ENCODE measurements at places on chromosomes 12 and 14.

DNA sequence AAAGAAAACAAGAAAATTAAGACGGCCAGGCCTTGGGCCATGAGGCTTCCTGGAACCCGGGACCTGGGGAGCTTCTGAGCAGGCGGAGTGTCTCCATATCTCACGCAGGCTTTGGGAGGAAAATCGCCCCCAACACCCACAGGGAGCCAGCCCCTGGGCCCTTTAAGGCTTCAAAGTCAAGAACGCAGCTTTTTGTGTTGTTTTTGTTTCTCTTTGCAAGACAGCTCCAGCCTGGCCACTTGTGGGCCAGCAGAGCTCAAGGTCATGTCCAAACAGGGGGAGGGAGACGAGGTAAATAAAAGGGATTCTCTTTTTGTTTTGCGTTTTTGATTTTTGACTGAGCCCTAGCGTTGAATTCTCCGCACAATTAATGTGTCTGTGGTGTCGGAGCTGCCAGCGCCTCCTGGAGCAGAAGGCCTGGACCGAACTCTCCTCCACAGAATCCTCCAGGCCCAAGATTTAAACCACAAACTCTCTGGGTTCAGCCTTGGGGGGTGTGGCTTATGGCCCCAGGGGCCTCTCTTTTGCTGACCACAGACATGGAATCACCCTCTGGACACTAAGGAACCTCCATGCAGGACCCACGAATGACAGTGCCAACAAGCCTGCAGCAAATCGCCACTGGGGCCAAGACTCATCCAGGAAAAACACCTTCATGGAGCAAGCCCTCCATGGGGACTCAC is 8.2 kb downstream of the SCARB1 start:
- DNase-seq, result no peak

DNA sequence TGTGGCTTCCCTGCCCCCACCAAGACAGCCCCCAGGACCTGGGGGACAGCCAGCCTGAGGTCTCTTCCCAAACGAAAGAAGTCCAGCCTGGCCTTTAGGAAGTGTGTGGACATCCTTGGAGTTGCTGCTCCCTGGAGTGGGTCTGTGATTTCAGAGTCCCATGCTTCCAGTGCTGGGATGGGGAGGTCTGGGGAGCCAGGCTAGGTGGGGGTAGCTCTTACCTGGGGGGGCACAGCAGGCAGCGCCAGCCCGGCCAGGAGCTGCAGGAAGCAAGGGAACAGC is 509 bp downstream of the PGF start:
- no peak for DNase-seq

- DNase-seq, result no peak
These were observed 429.4 kb downstream of the DIO2 start for GRCh38 chr14:79781882-79782281.

DNA sequence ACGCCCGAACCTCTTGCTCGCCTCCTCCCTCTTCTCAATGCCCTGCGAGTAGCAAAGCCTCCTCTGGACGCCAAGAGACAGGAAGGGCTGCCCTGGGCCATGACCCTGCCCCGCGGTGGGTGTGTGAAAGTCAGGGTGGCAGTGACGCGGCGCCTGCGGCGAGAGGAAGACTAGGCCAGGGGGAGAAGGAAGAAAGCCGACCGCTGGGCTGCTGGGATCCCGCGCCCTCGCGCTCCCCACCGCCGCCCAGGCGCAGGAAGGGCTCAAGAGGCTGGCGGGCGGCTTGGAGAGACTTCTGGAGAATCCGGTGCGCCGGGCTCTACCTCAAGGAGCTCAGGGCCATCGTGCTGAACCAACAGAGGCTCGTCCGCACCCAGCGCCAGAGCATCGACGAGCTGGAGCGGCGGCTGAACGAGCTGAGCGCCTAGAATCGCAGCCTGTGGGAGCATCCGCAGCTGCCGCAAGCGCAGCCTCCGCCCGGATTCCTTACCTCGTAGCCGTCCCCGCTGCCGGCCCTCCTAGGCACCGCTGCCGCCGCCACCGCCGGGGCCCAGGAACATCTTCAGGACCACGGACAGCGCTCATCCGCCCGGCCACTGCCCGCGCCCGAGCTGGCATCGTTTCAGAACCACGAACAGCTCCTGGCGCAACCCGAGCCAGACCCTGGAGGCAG is 105.0 kb upstream of the PRB2 start:
- no peak for DNase-seq

- no peak for DNase-seq
These were observed 33.7 kb downstream of the CKB start for GRCh38 chr14:103488960-103489359.

DNA sequence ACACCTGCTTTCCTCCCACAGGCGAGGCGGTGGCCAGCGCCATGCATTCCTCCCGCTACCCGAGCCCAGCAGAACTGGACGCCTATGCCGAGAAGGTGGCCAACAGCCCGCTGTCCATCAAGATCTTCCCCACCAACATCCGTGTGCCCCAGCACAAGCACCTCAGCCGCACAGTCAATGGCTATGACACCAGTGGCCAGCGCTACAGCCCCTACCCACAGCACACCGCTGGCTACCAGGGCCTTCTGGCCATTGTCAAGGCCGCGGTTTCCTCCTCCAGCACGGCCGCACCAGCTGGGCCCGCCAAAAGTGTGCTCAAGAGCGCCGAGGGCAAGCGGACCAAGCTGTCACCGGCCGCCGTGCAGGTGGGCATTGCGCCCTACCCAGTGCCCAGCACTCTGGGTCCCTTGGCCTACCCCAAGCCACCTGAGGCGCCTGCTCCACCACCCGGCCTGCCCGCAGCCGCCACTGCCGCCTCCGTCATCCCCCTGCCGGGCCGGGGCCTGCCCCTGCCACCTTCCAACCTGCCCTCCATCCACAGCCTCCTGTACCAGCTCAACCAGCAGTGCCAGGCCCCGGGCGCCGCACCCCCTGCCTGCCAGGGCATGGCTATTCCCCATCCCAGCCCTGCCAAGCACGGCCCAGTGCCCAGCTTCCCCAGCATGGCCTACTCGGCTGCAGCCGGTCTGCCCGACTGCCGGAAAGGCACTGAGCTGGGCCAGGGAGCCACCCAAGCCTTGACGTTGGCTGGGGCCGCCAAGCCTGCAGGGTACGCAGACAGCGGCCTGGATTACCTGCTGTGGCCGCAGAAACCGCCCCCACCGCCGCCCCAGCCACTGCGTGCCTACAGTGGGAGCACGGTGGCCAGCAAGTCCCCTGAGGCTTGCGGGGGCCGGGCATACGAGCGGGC is 54.6 kb downstream of the FAM222A start:
- DNase-seq, result no peak

DNA sequence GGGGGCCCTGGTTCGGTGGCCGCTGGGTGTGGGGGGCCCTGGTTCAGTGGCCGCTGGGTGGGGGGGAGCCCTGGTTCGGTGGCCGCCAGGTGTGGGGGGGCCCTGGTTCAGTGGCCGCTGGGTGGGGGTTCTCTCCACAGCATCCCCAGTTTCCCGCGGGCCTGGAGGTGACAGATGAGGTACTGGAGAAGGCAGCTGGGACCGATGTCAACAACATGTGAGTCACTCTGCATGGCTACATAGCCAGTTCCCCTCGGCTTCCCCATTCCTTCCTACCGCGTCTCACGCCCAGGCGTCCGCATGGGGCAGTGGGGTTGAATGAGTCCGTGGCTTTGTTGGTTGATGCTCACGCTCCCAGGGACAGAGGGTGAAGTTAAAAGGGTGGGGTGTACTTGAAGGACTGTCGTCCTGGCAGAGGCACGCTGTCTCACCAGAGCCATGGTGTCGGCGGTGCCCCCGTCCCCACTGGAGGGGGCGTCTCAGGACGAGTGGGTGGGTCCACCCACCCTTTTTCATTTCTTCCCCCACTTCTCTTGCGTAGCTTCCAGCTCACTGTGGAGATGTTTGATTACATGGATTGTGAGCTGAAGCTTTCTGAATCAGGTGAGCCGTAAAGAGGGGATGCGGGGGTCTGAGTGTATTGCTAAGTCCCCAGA is 15.6 kb downstream of the HIP1R start:
- DNase-seq, result no peak

GRCh38 chr12:19620222-19620621 is 180.9 kb downstream of the AEBP2 start:
- DNase-seq, result no peak

- DNase-seq, result no peak
These were observed 28.9 kb upstream of the LTA4H start for GRCh38 chr12:96064271-96064670.

DNA sequence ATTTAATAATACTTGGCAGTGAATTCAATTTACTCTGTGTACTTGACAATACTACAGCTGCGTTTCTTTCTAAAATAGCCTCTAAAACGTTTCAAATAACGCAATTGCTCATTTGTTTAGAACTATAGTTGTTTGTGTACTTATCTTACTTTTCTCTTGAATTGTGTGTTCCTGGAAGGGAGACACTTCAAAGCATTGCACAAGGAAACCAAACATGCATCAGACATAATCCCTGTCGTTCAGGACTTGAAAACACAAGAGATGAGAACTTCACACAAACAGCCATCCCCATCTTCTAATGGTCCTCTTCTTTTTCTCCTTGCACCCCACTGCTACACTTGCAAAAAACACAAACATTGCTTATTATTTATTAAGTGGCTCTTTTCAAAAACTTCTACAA is 38.5 kb downstream of the PTGER2 start:
- DNase-seq, result no peak

DNA sequence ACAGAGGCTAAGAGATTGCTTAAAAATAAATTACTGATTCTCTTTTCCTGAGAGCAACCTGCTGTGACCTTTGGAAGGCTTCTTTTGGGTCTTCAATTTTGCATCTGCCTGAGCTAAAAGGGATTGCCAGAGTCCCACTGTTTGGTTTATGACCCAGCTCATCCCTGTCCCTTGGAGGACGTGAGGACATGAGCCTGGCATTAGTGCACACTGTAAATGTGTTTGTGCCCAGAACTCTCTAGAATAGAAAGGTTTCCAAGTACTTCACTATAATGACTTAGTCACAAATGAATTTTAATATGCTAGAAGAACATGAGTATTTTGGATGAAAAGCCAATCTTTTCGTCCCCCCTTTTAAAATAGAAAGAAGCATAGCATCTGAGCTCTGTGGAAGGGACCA is 47.1 kb upstream of the CDKN3 start:
- DNase-seq, result no peak

DNA sequence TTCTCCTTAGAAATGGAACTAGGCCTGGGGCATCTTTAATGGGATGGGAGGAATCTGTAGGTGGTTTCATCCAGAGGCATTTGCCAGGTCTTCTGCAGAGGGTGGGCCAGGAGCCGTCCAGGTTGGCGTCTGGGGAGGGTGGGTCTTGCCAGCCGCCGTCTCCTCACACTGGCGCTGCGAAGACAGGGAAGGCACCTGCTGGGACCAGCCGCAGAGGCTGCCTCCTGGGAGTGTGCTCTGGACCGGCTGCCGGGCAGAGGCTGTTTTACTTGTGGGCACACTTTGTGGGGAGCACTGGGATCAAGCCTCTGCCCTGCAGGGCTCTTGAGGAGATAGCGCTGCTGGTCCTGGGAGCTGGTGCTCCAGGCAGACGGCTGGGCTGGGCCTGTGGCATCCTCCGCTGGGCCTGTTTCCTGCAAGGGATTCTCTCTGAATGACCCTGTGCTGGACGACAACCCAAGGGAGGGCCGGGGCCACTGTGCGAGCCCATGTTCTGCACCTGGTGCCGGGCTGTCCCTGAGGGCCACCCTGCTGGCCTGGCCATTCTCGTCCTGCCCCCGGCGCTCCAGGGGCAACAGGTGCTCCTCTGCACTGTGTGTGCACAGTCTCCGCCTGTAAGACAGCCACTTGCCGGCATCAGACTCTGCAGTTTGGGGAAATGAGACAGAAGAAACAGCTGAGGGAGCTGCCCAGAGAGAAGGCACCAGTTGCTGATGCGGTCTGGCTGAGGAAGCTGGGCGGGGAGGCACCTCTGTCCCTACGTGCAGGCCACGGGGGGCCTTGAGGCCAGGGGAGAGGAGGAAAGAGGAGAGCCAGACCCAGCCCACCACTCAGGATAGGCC is 10.0 kb upstream of the TEX22 start:
- no peak for DNase-seq

GRCh38 chr12:83471341-83471740 is 784.6 kb downstream of the TMTC2 start:
- no peak for DNase-seq

DNA sequence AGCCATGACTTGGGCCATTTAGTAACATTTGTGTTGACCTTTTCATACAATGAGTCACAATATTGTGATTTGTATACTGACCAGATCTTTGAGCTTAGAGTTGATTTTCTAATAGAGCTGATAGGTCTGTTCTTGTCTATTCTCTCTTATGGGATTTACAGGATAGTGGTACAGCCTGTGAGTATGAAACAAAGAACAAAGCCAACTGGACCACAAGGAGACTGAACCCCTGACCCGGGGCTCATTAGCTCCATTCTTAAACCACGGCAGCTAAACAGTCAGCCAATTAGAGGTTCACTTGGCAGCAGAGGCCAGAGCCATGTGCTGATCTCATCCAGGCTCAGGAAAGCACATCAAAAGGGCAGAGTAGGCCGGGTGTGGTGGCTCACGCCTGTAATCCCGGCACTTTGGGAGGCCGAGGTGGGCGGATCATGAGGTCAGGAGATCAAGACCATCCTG is 59.1 kb upstream of the GNPNAT1 start:
- DNase-seq, result no peak

- no peak for DNase-seq
These were observed 5.9 kb downstream of the C12orf71 start for GRCh38 chr12:27076468-27076867.

DNA sequence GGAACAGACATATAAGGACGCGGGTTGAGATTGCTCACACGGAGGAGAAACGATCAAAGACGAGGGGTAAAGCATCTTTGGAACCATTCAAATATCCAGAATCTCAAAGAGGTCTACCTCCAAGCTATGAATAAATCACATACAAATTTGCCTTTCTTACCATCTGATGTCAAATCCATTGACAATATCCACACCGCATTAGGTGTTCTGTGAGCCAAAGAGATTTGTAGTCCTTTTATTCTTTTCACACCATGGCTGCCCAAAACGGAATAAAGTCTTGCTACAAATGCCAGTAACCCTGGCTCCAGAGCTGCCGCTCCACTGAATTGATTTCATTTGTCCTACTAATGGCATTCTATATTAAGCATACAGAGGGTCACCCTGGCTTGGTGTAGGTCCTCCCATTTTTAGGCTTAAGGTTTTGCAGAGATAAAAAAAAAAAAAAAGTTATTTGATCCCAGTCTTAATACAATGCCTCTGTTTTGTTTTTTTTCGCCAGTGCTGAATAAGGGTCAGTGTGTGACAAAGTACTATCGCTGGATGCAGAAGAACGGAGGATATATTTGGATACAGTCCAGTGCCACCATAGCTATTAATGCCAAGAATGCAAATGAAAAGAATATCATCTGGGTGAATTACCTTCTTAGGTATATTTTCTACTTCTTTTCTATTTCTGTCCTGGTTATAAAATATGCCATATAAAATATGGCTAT is 157.3 kb downstream of the EGLN3 start:
- DNase-seq, result no peak

- DNase-seq, result no peak
These were observed 338.1 kb downstream of the SOX5 start for GRCh38 chr12:23611320-23611719.

- DNase-seq, result no peak
These were observed 51.5 kb downstream of the DCAF5 start for GRCh38 chr14:69101331-69101826.

- DNase-seq, result no peak
These were observed 67.9 kb upstream of the BEGAIN start for GRCh38 chr14:100654814-100655740.
